Stimulated activated CD4-positive, alpha-beta T cell treated with anti-CD3 and anti-CD28 coated beads, Interleukin-15, amount 100 ng/mL, for 24 hours (primary cell): ENCODE measurements at places on chromosomes 12 and 14.

- no peak for DNase-seq
Measured at GRCh38 chr12:68495336-68496070, 115.2 kb upstream of the RAP1B start.

DNA sequence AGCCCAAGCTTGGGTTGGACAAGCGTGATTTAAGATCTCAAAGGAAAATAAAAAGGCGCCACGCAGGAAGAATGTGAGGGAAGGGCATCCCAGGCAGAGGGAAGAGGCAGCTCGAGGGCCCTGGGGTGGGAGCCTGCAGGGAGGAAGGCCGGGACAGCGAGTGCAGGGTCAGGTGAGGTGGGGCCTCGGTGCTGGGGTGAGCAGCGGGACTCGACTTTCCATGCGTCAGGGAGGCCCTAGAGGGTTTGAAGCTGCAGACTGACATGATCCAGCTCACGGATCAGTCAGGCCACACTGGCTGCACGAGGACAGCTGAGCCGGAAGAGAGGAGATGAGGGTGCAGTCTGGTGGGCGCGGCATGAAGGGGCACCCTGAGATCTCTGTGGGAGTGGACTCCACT is 145.8 kb downstream of the RBM19 start:
- DNase-seq: no peak

DNA sequence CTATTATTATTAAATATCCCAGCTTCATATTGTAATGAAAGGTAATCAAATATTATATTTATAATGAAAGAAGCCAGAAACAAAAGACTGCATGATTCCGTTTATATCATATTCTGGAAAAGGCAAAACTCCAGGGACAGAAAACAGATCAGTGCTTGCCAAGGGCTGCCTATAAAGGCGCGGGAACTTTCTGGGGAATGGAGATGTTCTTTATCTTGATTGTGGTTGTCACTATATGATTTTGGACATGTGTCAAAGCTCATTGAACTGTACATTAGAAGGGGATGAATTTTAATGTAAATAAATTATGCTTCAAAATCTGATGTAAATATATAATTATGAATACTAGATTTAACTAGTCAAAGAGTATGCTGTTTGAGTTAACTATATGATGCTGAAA is 115.4 kb upstream of the KRAS start:
- DNase-seq: no peak

DNA sequence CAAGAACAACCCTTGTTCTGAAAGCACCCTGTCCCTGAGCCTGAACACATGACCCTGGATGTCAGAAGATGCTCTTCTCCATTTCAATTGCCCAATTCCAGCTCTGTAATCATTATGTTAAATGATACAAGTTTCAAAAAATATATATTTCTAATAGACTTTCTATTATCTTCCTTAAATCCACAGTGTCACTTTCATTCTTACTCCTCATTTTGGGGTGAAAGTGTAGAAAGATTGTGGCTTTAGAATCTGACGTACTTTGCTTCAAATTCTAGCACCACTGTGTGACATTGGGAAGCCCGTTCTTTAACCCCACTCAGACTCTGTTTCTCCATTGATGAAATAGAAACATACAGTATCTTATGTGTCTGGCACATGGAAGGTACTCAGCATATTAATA is 83.2 kb downstream of the ETV6 start:
- DNase-seq: no peak

DNA sequence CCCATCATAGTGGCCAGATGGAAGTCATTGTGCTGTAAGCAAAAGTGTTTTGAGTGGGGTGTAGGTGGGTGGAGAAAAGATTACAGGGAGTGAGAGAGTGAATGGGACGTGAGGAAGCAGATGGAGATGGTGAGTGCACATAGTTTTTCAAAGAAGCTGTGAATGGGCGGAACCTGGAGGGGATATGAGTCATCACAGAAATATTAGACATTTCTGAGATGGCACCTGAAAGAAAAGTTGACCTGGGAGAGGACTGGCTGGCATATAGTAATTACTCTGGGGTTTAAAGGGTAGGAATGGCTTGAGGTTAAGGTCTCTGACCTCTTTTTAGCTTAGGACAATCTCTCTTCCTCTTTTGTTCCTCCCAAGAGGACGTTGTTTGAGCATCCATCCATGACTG is 50.5 kb downstream of the ANO4 start:
- DNase-seq: no peak

DNA sequence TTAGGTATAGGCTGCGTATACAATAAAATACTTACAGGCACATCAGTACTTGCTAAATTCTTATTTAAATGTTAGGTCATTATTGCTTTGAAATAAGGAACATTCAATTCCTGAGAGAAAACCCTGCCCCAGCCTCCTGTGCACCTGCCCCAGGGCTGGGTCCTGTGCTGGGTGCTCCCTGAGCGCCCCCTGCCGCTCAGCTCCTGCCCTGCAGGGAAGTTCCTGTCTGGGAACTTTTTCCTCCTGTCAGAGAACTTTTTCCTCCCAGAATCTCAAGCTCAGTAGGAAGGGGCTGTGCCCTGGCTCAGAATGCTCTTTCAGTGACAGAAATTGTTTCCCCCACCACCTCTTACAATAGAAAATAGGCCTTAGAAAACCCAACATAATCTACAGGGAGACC is 751.1 kb downstream of the TMEM121 start:
- DNase-seq: peak; percentile 51

- peak; percentile 23 for DNase-seq
Measured at GRCh38 chr12:132638541-132639408, 20.2 kb downstream of the P2RX2 start.

DNA sequence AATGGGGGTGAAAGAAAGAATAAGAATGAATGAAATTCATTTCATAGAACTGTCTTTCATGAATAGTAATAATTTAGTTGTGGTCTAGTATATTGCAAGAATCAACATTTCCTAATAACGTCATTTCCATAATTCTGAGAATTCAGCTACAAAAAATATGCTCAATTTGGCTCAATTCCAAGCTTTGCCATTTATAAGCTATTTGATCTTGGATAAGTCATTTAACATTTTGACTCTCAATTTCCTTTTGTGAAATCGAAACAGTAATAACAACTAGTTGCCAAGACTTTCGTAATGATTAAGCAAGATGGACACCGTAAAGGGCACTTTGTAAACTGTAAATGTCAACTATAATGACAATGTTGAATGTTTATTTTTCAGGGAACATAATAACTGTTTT is 18.1 kb downstream of the NOS1 start:
- no peak for DNase-seq

GRCh38 chr12:110943373-110943772 is 23.0 kb upstream of the MYL2 start:
- no peak for DNase-seq

- DNase-seq: no peak
Measured at GRCh38 chr12:116656306-116656705, 81.6 kb downstream of the SPRING1 start.

- DNase-seq: no peak
Measured at GRCh38 chr14:99670361-99671234, 13.5 kb upstream of the CYP46A1 start.

DNA sequence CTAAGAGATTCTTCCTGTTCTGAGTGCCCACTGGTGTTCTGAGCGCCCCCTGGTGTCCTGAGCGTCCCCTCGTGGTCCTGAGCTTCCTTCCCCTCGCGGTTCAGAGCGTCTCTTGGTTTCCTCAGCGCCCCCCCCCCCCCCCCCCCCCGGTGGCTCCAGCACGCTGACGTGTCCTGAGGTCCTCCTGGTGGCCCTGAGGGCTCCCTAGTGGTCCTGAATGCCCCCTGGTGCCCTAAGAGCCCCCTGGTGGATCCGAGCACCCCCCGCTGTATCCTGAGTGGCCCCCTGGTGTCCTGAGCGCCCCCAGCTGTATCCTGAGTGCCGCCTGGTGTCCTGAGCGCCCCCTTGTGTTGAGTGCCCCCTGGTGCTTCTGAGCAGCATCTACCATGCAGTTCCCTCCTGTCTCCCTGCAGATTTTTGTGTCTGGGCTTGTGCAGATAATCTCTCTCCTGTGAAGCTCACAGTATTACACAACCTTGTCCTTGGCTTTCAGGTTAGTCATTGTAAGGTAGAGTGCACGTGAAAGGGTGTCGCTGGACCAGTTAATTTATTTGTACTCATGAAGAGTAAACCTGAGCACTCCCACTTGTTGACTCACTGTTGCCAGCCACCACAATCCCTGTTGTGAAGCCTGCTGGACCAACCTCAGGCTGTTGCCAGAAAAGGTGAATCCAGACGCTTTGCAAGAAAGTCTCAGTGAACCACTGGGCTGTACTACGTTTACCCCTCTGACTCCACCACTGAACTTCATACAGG is 1168.4 kb downstream of the TMEM121 start:
- DNase-seq: peak; percentile 86

GRCh38 chr14:103428723-103429556 is 43.7 kb downstream of the MARK3 start:
- DNase-seq: no peak

DNA sequence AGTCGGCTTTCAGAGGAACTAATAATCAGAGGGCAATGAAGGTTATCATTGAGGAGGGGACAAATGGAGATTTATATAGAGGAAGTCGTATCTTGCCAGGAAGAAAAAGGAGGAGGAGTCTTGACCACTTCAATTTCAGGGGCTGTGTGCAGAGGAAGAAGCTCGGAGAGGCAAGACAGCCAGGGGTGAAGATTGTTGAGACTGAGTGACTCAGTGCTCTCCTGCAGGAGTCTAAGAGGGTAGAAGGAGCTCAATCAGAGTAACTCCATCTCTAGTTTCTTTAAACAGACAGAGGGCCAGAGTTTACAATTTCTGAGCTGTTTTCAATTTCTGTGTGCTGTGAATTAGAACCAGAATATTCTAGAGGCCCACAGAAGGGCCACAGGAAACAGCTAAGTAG is 439.3 kb upstream of the PRICKLE1 start:
- no peak for DNase-seq

- peak; percentile 11 for DNase-seq
Measured at GRCh38 chr12:119154435-119154818, 24.3 kb upstream of the HSPB8 start.

DNA sequence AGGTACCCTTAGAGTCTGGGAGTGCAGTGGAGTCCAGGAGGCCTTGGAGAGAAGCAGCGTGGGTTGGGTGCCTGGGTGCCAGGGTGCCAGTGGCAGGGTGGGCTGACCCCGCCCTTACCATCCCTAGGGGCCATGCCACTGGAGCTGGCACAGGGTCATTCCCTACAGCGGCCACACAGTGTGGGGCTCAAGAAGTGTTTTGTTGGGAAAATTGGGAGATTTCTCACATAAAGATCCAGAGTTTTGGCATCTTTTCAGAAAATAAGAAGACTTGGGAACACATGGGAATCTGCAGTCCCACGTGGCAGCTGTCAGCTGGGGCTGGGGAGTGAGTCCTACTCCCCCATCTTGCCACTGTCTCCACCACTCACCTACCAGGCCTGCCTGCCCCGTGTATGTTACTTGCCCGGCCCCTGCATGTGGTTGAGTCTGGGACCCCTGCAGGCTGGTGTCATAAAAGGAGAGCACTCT is 4.2 kb downstream of the VASH1 start:
- no peak for DNase-seq

- DNase-seq: no peak
Measured at GRCh38 chr12:100371146-100371545, 14.3 kb downstream of the SLC17A8 start.

- DNase-seq: no peak
Measured at GRCh38 chr14:20714593-20715250, 26.2 kb downstream of the ANG start.

DNA sequence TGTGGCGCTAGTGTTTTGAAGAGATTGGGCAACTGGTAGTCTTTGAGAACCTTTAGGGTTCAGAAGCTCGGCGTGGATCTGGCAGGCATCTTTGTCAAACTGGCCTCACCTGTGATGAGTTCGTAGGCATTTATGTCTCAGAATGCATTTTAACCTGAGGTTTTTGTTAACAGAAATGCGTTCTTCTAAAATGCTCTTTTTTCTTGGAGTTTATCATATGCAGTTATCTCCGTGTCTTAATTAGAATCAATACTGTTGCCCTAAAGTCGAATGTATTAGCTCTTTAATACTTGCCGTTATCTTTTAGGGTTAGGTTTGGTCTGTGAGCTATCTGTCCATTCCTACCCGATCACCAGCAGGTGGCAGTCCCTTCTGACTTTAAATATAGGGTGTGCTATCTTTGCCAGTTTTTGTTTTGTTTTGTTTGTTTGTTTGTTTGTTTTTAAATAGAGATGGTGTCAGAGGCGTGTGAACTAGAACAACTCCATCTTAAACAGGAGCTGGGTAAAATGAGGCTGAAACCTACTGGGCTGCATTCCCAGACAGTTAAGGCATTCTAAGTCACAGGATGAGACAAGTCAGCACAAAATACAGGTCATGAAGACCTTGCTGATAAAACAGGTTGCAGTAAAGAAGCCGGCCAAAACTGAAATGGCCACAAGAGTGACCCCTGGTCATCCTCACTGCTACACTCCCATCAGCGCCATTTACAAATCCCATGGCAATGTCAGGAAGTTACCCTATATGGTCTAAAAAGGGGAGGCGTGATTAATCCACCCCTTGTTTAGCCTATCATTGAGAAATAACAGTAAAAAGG is 1.4 kb downstream of the ATF1 start:
- DNase-seq: peak; percentile 50

- DNase-seq: peak; percentile 88
Measured at GRCh38 chr14:49598485-49599300, at the start of gene LRR1. TSS of gene LRR1 (plus strand) at chr14:49598940. CDS start at chr14:49599021, 81 bp downstream.

GRCh38 chr12:31817120-31817519 is 88.3 kb upstream of the AMN1 start:
- DNase-seq: no peak

DNA sequence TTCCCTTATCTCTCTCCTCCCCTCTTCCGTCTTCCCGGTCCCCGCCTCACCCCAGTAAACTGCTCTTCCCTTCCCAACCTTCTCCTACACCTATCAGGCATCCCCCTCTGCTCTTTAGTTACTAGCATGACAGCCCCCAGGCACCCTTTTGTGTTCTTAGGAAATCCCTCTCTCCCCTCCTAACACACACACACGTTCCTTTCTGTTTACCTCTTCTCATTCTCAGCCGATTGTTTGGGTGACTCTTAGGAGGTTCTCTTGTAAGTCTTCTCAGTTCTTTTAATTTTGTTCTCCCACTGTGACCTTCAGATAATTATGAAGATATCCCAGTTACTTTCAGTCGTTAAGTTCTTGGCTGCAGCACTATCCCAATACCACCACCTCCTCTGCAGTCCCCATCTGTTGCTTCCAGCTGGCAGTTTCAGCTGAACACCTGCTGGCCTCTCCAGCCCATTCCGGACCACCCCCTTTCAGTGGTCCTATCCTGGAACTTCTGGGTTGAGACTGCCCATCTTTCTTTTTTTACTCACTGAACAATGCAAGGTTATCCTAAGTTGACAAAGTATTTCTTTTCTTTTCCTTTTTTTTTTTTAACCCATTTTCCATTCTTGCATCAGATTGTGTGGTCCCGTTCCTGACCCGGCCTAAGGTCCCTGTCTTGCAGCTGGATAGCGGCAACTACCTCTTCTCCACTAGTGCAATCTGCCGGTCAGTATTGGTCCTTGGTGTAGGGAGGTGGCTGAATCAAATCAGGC is 711 bp downstream of the MARS1 start:
- no peak for DNase-seq

GRCh38 chr12:25401547-25402345 is 151.0 kb upstream of the KRAS start:
- DNase-seq: no peak

- peak; percentile 14 for DNase-seq
Measured at GRCh38 chr14:88129306-88130056, 124.5 kb downstream of the GPR65 start.
